NCI-H1417 (cell line): ENCODE measurements at places on chromosomes 11 and 22.

DNA sequence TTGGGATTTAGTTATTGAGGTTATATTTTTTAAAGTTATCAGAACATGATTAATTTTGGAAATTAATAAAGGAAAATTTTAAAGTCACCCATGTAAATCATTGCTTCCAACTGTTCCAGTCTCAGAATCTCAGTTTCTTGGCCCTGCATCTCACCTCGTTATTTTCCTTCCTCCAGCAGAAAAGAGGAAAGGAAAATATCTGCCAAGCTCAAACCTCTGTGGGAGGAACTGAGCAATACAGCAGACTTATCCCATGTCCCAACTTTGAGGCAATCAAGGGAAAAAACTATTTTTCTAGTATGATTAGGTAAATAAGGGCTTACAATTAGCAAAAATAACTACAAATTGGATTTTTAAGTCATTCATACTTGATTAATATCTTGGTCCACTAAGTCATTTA lies 30.1 kb downstream of the ELMOD1 start:
- DNase-seq: no peak

DNA sequence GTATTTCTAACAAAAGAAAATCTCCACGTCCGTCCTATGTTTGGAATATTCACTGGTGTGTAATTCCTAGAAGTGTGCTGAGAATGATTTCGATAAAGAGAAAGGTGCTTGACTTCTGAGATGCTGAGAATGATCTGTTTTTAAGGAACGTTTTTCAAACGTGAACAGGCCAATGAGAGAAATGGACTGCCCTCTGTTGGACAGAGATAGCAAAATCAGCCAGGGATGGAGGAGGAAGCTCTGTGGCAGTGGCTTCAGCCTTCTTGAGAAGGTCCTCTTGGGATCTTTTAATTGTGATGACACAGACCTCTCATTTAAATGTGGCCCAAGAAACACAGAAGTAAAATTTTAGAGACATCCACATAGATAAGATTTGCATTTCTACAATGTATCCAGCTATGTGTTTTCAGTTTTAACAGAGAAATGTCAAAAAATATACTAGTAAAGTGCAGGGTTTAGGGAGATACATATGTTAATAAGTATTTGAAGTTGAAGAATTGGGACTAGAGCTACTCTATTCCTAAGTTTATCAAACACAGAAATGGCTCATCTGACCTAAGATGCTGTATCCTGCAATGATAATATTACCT lies 84.0 kb upstream of the RCN1 start:
- DNase-seq: peak; percentile 44

DNA sequence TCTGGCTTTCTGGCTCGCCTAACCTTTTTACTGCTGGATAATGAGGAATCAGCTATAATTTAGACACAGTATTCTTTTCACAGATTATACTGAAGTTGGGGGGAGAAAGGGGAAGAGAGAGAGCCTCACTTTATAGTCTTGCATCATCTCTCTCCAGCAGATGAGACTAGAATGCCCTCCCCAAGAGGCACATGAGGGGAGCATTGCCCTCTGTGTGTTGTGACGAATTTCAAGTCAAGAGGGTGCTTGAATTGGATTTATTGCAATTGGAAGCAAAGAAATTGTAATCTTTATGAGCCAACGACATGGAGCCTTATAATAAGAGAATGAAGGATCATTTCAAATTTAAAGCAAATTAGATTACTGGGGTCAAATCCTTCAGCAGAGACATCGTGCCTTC lies 17.6 kb upstream of the CADM1 start:
- DNase-seq: no peak

DNA sequence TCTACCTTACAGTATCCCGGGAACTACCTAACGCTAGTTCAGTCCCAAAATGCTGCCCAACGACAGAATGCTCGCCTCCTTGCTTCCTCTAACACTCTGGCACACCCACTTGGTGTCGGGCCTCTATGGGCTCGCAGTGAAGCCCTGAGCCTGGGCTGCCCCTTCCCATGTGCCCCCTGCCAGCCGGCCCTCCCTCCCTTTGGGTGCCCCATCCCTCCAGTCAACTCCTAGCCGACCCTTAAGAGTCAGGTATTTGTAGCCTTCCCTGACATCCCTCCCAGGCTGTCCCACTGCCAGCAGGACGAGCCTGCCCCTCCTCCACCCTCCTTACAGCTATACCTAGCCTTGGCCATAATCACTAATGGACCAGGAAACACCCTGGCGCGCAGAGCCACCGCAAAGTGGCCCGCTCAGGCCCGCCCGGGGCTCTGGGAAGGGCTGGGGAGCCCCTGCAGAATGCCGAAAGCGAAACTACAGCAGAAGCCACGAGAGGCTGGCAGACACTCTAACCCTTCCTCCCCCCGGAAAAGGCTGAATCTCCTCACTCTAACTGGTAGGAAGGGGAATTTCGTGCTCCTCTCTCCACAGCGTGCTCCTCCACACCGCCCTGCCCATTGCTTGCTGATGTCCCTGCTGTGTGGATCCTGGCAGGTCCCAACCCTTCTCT lies 8.2 kb downstream of the CBX7 start:
- no peak for DNase-seq

DNA sequence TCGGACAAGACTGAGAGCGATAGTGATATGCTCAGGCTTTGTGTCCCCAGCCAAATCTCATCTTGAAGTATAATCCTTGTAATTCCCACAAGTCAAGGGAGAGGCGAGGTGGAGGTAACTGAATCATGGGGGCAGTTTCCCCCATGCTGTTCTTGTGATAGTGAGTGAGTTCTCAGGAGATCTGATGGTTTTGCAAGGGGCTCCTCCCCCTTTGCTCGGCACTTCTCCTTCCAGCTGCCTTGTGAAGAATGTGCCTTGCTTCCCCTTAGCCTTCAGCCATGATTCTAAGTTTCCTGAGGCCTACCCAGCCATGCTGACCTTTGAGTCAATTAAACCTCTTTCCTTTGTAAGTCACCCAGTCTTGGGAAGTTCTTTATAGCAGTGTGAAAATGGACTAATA lies 7.5 kb upstream of the FOLR2 start:
- DNase-seq: no peak

- no peak for DNase-seq
Observed at GRCh38 chr11:130523166-130523565, 74.7 kb downstream of the ADAMTS15 start.

GRCh38 chr22:24503843-24504338 lies 8.8 kb downstream of the UPB1 start:
- no peak for DNase-seq

- DNase-seq: no peak
Observed at GRCh38 chr11:24084956-24085355, 411.9 kb upstream of the LUZP2 start.

DNA sequence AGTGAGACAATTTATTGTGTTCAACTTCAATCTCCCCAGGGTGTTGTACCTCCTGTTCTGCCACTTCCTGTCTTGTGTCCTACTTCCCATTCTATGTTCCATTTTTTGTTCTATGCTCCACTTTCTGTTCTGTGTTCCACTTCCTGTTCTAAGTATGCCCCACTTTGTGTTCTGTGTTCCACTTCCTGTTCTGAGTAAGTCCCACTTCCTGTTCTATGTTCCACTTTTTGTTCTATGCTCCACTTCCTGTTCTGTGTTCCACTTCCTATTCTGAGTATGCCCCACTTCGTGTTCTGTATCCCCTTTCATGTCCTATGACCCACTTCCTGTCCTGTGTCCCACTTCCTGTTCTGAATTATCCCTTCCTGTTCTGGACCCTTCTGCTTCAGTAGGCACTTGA lies 732.7 kb downstream of the TBC1D22A start:
- no peak for DNase-seq

GRCh38 chr11:65221026-65221425 lies 39.3 kb downstream of the CAPN1 start:
- no peak for DNase-seq

- no peak for DNase-seq
Observed at GRCh38 chr11:1207401-1208143, 15.3 kb upstream of the MUC5B start.

GRCh38 chr11:19845626-19846025 lies 133.0 kb downstream of the NAV2 start:
- DNase-seq: no peak
